ENCODE measurements at places on chromosomes 6 and 20.

- DNase-seq = no peak
These were observed 4.6 kb upstream of the SLC2A10 start for GRCh38 chr20:46704714-46705377.

DNA sequence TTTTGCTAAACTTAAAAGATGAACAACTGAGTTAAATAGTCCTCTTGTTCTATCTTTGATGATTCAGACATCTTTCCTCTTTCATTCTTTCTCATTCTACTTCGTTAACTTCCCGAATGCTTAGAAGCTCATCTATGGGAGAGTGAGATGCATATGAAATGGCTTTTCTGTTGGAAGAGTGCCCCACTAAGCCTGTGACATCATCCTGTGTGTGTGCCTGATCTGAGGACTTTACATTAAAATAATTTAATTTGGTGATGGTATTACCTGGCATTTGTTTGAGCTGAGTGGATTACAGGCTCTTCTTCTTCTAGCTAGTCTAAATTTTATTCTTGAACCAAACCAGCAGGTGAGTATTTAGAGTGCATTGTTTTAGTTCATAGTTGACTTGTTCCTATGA lies 626.5 kb downstream of the QKI start:
- no peak for DNase-seq

GRCh38 chr20:53808733-53809132 lies 215.1 kb upstream of the ZNF217 start:
- DNase-seq = no peak

- peak; percentile 53 for DNase-seq
These were observed 144.9 kb downstream of the SH3BGRL2 start for GRCh38 chr6:79776076-79776475.

GRCh38 chr6:109290143-109290931 lies 91.9 kb downstream of the CD164 start:
- no peak for DNase-seq

GRCh38 chr6:40112350-40112749 lies 178.1 kb upstream of the MOCS1 start:
- no peak for DNase-seq

GRCh38 chr6:4270776-4271175 lies 135.4 kb upstream of the ECI2 start:
- no peak for DNase-seq

- no peak for DNase-seq
These were observed 41.6 kb downstream of the ANKEF1 start for GRCh38 chr20:10076126-10077080.

- no peak for DNase-seq
These were observed 20.8 kb downstream of the DUSP22 start for GRCh38 chr6:313087-313486.

- no peak for DNase-seq
These were observed 340.1 kb downstream of the PHF3 start for GRCh38 chr6:63975699-63976098.

Measured in fibroblast of skin of back (primary cell).